Stimulated activated CD4-positive, alpha-beta T cell treated with anti-CD3 and anti-CD28 coated beads, TNF-alpha, amount 100 ng/mL, for 48 hours (primary cell): ENCODE measurements at places on chromosomes 13 and 19.

- DNase-seq: peak; percentile 51
Observed at GRCh38 chr19:46713781-46714443, 3.0 kb downstream of the PRKD2 start.

DNA sequence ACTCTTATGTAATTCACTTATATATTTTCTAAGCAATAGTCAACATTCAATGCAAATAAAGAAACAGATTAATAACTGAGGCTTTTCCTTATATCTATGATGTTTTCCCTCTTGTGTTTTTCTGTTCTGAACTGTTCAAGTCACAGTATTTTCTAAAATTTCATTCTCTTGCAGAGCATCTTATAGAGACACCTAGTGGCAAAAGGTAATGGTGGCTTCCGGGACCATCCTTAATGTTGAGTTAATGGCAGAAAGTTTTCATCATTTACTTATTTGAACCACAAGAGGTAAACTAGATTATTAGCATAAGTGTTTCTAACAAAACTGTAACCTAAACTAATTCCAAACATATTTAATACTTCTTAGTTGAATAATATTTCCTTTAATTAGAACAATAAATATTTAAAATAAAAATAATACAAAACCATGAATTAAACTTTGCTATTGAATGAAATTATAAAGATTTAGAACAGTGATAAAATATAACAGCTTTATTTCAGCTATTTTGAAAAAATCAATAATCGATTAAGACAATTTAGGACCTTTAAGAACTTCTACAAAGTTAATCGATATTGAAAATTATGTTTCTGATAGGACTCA is 1.7 kb upstream of the SLITRK5 start:
- no peak for DNase-seq

- no peak for DNase-seq
Observed at GRCh38 chr19:16161840-16162239, 11.5 kb downstream of the CIB3 start.

- no peak for DNase-seq
Observed at GRCh38 chr19:19409205-19409604, 3.7 kb downstream of the GATAD2A start.

GRCh38 chr13:76148374-76148773 is 512.2 kb downstream of the LMO7 start:
- no peak for DNase-seq
